Urinary bladder (tissue), 4 donors: ENCODE measurements at places on chromosomes 16 and 17. TPM values are rescaled to one million over a fixed set of nuclear protein-coding genes. Genes with fewer than 3 reads are reported as not detected.
A peak's percentile ranks its signal among the peaks of the same experiment; 100 is the strongest.

SRL gene
- 15.0 TPM for total RNA-seq

C17orf113 gene
- 0.95 TPM for total RNA-seq

PTRH2 gene
- 9.4 TPM for total RNA-seq

- peak; percentile 50 for DNase-seq
These were observed 522 bp upstream of the GLG1 start for GRCh38 chr16:74607310-74607961.

DNA sequence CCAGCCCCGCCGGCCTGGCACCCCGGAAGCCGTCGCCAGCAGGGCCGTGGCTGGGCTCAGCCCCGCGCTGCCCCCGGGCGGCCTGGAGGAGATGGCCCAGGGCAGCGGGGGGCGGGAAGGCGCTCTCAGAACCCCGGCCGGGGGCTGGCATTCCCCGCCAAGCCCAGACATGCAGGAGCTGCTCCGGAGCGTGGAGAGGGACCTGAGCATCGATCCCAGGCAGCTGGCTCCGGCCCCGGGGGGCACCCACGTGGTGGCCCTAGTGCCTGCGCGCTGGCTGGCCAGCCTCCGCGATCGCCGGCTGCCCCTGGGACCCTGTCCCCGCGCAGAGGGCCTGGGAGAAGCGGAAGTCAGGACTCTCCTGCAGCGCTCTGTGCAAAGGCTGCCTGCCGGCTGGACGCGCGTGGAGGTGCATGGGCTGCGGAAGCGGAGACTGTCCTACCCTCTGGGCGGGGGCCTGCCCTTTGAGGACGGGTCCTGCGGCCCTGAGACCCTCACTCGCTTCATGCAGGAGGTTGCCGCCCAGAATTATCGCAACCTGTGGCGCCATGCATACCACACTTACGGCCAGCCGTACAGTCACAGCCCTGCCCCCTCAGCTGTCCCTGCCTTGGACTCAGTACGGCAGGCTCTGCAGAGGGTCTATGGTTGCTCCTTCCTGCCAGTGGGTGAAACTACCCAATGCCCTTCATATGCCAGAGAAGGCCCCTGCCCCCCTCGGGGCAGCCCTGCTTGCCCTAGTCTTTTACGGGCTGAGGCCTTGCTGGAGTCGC, 551 bp downstream of the WDR81 start:
- no peak for DNase-seq

- DNase-seq = no peak
These were observed 5.6 kb downstream of the CPNE7 start for GRCh38 chr16:89581045-89581695.
